A549 treated with dexamethasone at 1 μM for 4 hours (cell line): ENCODE measurements at places on chromosomes 1 and 21. TPM values are rescaled to one million over a fixed set of nuclear protein-coding genes. Genes with fewer than 3 reads are reported as not detected.

The AADACL3 gene
- total RNA-seq: not detected in 5 replicates

The AHDC1 gene
- total RNA-seq: 16.9 to 31.3 TPM (median 29.9 TPM) in 5 replicates

The FCER1A gene
- total RNA-seq: 0.11 TPM in 1 of 5 replicates, not detected in the others

The PGLYRP3 gene
- not detected in 5 replicates for total RNA-seq

The RCOR3 gene
- 25.0 to 31.3 TPM (median 30.4 TPM) in 5 replicates for total RNA-seq

The ZNF687 gene
- total RNA-seq: 11.3 to 15.1 TPM (median 13.2 TPM) in 5 replicates

The RAB7B gene
- total RNA-seq: 0.56 to 1.7 TPM (median 0.95 TPM) in 5 replicates

The SH3BGR gene
- 0.26 to 1.4 TPM (median 0.60 TPM) in 5 replicates for total RNA-seq

The NOS1AP gene
- total RNA-seq: 0.14 to 0.40 TPM (median 0.27 TPM) in 5 replicates

The NUF2 gene
- total RNA-seq: 23.4 to 29.2 TPM (median 24.5 TPM) in 5 replicates

The TSPEAR gene
- total RNA-seq: 0.04 TPM in 1 of 5 replicates, not detected in the others

The KCNK2 gene
- total RNA-seq: 0.08 to 0.09 TPM (median 0.08 TPM) in 3 of 5 replicates, not detected in the others

The VWA5B1 gene
- total RNA-seq: not detected in 5 replicates

The CFAP45 gene
- total RNA-seq: 0.53 to 0.80 TPM (median 0.75 TPM) in 5 replicates

The LRRC53 gene
- total RNA-seq: not detected in 5 replicates

The MIXL1 gene
- total RNA-seq: 0.08 to 0.14 TPM (median 0.09 TPM) in 3 of 5 replicates, not detected in the others

The CYP2J2 gene
- 0.07 to 0.15 TPM (median 0.10 TPM) in 4 of 5 replicates, not detected in the other for total RNA-seq

The RNU1-1 gene
- total RNA-seq: 10.6 TPM in 1 of 5 replicates, not detected in the others

The MAGOH gene
- total RNA-seq: 62.1 to 116 TPM (median 64.8 TPM) in 5 replicates

The PRAMEF12 gene
- total RNA-seq: not detected in 5 replicates

The ARHGEF10L gene
- 4.7 to 6.9 TPM (median 6.3 TPM) in 5 replicates for total RNA-seq

The ARHGAP30 gene
- total RNA-seq: 0.06 to 0.15 TPM (median 0.14 TPM) in 5 replicates
